EH (cell line): ENCODE measurements at places on chromosomes 16 and 17.

- no peak for DNase-seq
These were observed 8.6 kb upstream of the CBX4 start for GRCh38 chr17:79847698-79848369.

DNA sequence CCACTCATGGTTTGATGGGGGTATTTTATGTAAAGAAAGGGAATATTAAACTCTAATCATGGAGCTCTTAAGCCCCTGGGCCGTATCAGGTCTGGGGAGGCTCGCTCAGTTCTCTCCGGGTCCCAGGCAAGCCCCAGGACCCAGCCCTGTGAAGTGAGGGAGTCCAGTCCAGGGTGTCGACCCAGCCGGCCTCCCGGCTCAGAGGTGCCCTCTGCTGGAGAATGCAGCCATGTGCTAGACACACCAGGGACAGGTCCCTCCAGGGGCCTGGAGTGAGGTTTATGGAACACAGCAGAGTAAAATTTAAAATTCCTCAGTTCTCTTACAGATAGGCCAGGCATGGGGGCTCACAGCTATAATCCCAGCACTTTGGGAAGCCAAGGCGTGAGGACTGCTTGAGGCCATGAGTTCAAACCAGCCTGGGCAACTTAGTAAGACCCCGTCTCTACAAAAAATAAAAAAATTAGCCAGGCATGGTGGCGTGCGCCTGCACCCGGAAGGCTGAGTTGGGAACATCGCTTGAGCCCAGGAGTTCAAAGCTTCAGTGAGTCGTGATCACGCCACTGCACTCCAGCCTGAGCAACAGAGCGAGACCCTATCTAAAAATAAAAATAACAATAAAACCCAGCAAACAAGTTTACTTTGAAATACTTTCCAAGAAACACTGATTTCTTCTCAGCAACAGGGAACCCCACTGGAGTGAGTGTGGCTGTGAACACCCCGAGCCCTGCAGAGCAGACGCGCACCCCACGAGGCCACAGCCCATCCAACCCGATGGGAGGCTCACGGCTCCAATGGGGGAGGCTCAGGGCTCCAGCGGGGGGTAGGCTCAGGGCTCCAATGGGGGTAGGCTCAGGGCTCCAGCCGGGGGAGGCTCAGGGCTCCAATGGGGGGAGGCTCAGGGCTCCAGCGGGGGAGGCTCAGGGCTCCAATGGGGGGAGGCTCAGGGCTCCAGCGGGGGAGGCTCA, 72.2 kb downstream of the ZNF778 start:
- DNase-seq: peak; percentile 73

DNA sequence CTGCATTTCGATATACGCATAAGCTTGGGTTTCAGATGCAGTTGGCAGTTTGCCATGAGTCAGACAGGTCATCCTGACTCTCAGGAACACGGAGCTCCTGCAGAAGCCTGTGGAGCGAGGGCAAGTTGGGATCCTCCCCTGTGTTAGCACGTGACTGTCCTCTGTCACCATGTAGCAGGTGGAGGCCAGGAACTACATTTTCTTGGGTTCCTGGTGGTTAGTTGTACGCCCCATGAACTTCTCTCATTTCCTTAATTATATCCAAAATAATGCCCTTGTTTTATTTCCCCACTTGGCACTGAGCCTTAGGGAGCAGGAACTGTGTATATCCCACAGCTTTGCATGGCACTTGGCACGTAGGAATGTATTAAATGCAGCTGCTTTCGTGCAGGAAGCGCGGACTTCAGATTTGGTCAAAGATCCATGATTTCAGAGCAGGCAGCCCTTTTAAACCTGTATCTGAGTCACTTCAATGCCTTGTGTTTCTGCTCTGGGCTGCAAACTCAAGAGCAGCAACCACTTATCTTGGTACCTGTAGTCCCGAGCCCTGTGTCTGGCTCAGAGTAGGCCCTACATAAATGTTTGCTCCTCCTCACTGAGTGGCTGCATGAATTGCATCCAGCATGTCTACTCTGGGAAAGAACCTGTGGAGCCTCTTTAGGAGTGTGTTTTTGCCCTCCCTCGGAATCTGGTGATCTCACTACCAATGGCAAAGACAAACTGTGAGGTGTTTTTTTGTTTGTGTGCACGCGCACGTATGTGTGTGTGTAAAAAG, 428.4 kb downstream of the MAF start:
- DNase-seq: no peak

DNA sequence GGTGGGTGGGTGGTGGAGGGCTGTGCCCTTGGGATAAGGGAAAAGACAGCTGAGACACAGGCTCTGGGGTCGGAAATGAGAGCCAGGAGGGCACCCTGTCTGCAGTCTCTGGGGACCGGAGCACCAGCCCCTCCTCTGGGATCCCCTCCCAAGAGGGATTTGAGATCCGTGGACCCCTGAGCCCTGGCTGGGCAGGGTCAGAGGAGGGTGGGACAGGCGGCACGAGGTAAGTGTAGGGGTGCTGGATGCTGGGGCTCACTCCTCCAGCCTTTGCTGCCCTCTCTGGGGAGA, 425 bp downstream of the SGSH start:
- DNase-seq: no peak

DNA sequence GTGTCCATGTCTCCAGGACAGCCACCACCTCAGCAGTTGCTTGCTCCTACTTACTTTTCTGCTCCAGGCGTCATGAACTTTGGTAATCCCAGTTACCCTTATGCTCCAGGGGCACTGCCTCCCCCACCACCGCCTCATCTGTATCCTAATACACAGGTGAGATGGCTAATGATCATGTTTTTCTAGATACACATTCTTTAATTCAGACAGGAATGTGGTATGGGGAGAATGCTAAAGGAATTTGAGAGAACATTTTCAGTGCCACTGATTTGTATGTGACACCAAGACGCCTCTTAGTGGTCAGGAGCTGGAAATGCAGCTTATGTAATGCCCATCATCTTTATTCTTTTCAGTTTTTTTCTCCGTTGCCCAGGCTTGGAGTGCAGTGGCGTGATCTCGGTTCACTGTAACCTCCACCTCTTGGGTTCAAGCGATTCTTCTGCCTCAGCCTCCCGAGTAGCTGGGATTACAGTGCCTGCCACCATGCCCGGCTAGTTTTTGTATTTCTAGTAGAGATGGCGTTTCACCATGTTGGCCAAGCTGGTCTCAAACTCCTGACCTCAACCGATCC, 8.9 kb upstream of the RAPGEFL1 start:
- DNase-seq: peak; percentile 80

GRCh38 chr16:89115216-89115861, 21.7 kb downstream of the ACSF3 start:
- no peak for DNase-seq

- DNase-seq: no peak
These were observed 773.5 kb upstream of the EEF2KMT start for GRCh38 chr16:5870886-5871691.

DNA sequence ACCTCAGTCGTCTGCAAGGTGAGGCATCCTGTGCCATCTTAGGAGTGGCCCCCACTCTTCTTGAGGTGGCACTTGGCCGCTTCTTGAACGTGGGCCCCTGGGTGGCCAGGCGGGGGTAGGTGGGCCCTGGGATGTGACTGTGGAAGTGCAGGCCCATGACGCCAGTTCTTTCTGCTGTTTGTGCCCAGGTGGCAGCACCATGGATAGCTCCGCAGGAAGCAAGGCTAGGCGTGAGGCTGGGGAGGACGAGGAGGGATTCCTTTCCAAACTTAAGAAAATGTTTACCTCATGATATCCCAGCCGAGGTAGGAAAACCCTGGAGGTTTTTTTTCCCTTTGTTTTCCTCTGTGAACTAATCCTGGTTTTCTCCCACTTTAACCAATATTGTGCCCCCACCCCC, 19.8 kb downstream of the NMRAL1 start:
- DNase-seq: peak; percentile 21

DNA sequence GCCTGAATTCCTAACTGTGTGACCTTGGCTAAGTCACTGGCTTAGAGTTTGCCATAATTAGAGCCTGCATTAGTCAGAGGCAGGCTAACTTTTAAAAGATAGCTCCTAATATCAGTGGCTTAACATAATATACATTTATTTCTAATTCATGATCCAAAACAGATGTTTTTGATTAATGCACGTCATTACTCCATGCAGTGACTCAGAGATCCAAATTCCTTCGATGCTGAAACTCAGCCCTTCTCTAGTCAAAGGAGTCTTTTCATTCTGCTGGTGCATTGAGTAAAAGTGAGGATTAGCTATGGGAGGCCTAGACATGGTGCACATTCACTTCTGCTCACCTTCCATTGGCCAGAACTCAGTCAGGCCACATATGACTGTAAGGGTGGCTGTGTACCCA, 49.8 kb downstream of the IRX3 start:
- DNase-seq: peak; percentile 72

DNA sequence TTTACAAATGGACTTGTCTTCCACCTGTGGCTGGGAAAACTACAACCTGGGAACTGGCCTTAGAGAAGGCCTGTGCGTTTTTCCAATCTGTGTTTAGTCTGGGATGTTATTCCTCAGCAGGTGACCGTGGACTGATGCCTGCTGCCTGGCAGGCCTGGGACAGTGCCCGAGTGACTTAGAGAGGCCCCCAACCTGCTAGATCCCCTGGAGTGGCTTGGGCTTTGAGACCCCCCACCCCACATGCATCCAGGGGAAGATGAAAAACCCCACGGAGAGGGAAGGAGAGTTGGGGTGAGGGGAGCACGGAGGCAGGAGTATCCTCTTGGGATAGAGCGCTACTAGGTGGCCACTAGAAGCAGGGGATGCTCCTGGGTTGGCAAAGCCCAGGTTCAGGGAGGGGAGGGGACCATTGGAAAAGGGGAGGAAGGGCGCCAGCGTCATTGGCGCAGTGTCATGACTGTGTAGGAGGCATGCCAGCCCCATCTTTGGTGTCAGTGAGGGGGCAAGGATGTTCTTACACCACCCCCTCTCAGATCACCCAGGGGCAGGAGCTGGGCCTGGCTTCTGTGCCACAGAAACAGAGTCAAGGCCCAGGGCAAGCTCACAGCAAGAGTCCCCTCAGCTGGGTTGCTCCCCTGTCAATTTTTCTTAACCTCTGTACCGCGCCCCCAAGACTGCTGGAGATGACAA, 54.1 kb downstream of the MEAK7 start:
- DNase-seq: no peak

DNA sequence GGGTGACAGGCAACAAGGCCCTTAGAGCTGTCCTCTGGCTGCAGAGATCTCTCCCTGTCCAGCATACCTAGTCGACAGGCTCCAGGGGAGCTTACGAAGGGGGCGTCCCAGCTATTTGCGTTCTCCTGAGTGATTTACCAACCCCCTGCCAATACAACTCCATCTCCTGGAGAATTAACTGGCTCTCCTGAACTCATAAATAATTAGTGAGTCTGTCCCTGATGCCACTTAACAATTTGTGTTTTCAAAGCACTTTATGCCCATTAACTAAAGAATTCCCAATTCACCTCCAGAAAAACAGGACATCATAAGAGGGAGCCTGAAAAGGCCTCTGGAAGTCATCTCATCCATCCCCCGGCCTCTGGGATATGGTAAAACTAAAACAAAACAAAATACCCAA, 26.7 kb downstream of the SDK2 start:
- DNase-seq: no peak

- no peak for DNase-seq
These were observed 596.0 kb upstream of the CDH11 start for GRCh38 chr16:65717846-65718245.

DNA sequence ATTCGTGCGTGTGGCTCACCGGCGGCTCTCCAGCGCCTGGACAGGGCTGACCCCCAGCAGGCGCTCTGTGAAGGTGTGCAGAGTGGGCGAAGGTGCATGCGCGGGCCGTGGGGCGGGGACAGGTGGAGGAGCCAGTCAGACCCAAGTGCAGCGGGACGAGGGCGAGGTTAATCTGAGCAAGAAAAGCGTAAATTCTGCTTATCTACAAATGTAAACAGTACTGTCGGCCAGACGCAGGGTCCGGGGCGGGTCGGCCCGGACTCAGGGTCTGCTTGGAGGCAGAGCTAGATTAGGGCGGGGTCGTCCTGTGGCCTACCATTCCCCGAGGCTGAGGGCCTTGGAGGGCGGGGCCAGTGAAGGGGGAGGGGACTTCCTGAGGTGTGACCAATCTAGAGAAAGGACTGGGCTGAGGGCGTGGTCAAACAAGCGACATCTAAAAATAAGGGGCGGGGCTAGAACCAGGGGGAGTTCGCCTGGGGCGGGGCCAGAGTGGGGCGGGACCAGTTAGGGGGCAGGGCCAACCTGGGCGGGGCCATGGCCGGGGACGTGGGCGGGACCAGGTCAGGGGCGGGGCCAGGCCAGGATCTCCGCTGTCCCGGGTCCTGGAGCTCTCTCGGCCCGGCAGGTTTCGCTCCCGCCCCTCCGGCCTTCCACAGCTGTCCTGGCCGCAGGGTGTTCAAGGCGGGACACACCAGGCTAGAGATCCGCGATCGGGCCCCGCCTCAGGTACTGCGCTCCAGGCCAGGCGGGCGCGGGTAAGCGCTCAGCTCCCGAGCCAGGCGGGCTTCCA, at the start of gene SEC14L5:
Gene SEC14L5 (plus strand): TSS at position 611 of the 790 bp plus-strand sequence. CDS start 994 bp downstream, outside the sequence.
- peak; percentile 98 for DNase-seq

DNA sequence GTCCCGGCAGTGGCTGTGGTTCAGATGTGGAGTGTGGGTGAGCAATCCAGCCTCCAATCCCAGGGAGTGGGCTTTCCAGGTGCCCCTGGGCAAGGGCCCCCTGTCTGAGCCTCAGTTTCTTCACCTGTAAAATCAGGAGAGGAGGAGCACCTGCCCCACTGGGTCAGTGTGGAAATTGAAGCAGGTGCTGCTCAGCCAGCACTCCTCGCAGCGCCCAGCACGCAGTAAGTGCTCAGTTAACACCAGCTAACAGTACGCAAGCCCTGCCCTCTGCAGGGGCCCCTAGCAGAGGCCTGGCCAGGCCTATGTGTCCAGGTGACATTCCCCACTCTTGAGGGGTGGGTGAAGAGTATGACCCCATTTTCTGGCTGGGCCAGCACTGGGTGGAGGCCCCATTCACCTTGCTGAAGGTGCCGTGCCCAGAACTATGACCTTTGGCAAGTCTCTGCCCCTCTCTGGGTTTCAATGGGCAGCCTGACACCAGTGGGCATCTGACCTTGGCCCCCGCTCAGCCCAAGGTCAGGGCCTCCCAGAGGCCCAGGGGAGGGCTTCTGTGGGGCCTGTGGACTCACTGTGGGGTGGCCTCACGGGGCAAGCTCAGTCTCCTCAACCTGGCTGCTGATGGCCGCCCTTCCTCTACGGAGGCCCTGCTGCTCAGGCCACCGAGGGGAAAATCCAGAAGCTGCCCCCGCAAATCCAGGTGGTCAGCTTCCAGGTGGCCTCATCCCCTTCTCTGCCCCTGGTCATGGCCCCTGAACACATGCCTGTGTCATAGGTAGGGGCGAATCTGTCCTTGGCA, 2.5 kb downstream of the MTSS2 start:
- DNase-seq: no peak

GRCh38 chr16:2278272-2278608, 10.3 kb upstream of the RNPS1 start:
- no peak for DNase-seq
